Muscle of arm (tissue), 14 donors: ENCODE measurements at places on chromosomes 3 and 15.

DNA sequence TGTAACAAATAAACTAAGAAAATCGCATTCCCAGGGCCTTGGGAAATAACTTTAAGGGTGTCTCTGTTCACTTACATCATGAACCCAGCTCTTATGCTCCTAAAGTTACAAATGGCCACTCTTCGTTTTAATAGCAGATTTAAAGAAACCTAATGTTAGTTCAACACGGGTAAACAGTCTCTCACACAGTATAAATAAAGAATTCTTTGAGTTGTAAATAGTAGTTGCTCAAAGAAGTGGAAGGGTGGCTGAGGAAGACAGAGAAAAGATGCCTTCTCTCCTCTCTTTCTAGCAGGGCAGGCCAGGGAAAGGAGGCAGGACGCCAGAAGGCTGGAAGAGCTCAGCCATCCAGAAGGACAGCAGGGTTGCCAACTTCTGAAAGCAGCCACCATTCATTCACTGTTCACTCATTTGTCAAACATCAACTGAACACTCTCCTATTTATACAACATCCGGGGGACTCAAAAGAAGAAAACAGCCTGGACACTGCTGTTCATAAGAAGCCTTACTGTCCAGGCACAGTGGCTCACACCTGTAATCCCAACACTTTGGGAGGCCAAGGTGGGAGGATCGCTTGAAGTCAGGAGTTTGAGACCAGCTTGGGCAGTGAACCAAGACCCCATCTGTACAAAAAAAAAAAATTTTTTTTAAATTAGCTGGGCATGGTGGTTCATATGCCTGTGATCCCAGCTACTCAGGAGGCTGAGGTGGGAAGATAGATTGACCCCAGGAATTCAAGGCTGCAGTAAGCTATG lies 47.3 kb downstream of the WWTR1 start:
- DNase-seq, result peak; percentile 27

GRCh38 chr3:156957715-156958114 lies 131.6 kb downstream of the LEKR1 start:
- no peak for DNase-seq

- peak; percentile 48 for DNase-seq
Observed at GRCh38 chr3:18302517-18302916, 122.6 kb downstream of the SATB1 start.

GRCh38 chr3:13228584-13228983 lies 155.4 kb upstream of the IQSEC1 start:
- DNase-seq, result no peak
